Stimulated activated naive CD4-positive, alpha-beta T cell (primary cell): ENCODE measurements at places on chromosomes 2 and 18.
A peak's percentile ranks its signal among the peaks of the same experiment; 100 is the strongest.

DNA sequence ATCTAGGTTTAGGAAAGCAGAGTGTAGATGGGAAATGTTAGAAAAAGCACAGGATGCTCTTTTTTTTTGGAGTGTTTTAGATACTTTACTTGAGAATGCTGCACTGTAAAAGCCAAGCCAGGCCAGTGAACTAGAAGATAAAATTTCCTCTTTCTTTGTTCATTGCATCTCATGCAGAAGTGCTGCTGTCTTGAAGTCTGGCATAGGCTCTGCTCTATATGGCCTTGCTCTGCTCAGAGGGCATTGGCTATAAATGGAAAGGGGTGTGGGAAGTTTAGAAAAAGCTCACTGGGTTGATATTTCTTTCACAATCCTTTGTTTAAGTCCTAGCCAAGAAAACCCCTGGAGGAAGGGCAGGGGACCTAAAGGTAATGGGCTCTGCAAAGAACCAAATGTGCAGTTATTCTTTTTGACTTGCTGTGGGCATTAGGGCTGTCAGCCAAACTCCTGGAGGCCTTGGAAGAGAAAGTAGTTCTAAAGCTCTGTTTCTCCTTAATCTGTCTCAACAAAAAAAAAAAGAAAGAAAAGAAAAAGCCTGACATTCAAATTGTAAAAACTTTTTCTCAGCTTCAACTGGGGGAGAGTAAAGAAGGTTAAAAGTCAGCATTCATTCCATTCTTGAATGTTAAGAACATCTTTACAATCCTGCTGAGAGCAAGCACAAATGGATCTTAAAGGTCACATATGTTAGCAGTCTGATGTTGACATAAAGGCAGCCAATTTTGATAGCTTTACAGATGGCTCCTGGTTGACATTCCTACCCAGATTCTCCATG, 338.3 kb downstream of the GULP1 start:
- no peak for DNase-seq

GRCh38 chr2:8472545-8473323, 209.1 kb upstream of the ID2 start:
- DNase-seq = peak; percentile 9

GRCh38 chr2:134550566-134551164, 168.1 kb downstream of the TMEM163 start:
- no peak for DNase-seq

DNA sequence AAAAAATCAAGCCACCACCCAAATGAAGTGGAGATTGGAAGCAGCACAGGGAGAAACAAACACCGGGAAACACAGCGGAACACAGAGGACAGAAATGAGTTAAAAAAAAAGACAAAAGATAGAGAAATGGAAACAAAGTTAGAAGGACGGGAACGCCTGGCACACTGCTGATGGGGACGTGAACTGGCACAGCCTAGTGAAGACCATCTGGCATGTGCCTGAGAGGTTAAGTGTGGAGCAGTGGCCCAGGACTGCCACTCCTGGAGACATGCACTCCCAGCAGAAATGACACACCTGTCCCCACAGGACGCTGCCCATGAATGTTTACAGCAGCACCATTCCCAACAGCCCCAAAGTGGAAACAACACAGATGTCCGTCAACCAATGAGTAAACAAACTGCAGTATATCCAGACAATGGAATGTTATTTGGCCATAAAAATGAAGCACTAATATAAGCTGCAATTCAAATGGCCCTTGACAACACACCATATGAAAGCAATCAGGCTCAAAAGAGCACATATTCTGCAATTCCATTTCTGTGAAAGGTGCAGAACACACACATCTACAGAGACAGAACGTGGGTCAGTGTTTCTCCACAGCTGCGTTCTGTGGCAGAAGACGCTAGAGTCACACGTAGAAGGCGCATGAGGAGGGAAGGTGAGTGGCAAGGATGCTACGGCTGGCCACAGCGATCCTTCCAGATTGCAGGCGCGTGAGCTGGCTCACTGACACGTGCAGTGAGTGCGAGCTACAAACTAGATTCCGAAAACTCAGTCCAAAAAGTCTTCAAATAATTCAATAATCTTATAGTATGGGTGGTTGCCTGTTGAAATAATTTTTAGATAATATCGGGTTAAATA, 24.6 kb downstream of the THAP4 start:
- no peak for DNase-seq

GRCh38 chr2:153478289-153479261, at the start of gene RPRM:
Gene RPRM (minus strand): TSS chr2:153478762. CDS start chr2:153478565, 197 bp downstream.
- DNase-seq = peak; percentile 40

- DNase-seq = no peak
These were observed 170.6 kb upstream of the SERPINE2 start for GRCh38 chr2:224209555-224210285.

DNA sequence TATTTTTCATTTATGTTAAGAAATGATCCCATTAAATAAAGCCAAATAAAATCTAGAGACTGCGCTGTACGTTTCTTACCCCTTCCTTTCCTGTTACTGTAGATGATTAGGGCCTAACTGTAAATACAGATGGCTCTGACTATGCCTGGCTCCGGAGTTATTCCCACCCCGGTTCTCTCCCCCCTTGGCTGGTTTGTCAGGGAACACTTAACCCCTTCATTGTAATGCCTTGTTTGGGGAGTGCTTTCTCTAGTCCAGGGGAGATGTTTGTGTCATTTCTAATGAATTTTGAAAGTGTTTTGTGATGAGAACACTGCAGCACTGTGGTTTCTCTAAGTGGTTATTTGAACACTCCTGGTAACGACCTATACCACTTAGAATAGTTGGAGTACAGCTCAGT, 8.8 kb downstream of the UNC50 start:
- peak; percentile 47 for DNase-seq

DNA sequence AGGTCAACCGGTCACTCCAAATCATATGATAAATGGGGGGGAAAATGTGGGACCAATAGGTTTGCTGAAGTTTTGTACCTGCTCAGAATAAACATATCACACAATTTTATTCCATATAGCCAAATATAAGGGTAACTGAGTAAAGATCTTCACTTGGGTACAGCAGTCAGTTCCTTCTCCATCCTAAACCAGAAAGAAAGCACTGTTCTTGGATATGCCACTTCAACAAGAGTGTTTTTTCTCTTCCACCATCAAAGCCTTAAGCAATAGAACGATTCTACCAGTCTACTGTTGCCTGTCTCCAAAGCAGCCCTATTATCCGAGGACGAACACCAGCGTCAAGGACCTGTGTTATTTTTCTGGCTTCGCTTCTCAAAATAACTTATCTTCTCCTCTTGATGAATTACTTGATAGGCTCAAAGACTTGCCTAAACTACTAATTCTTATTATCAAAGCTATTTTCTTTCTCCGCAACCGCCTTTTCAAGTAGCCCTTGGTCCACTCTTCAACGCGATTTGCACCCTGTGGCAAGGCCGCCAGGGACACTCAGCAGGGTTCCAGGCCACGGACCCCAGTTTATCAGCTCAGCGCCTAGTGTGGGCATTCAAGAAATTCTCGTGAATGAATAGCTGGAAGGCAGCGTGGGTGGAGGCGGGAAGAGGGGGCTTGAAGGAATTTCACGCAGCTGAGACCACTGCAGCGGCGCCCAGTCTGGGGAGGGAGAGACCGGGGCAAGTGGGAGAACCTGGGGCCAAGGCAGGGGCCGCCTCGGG, 646 bp downstream of the ALS2 start:
- DNase-seq = no peak

GRCh38 chr2:160293391-160294091, 93.5 kb upstream of the ITGB6 start:
- no peak for DNase-seq

DNA sequence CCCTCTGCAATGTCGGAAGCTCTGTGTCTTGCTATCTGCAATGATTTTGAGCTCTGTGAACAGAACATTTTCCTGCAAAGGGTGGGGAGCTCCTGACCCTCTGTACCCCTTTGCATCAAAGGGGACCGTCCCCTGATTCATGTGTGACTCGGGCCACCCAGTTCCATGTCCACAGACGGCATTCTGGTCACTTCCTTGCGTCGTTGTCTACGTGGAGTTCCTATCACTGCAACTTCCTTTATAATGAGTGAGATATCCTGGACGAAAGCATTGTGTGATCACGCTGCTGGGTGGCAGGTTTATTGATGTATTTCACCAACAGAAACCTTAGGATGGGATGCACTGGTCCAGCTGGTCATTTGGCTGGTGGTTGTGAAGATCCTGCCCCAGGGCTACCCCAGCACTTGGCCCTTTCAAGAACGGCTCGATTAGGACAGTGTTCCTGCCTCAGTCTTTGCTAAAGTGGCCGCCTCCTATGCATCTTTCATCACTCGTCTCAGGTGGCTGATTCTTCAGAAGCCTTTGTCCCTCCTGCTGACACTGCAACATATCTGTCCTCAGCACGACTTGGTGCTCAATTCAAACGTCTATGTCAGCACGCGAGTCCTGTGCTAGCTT, 202.7 kb downstream of the ACKR3 start:
- DNase-seq = no peak

- no peak for DNase-seq
These were observed 12.3 kb downstream of the CTIF start for GRCh38 chr18:48551100-48551499.

- DNase-seq = no peak
These were observed 243.7 kb downstream of the TDRD15 start for GRCh38 chr2:21367421-21367820.

- DNase-seq = no peak
These were observed 82.2 kb upstream of the LTBP1 start for GRCh38 chr2:32864334-32865111.

DNA sequence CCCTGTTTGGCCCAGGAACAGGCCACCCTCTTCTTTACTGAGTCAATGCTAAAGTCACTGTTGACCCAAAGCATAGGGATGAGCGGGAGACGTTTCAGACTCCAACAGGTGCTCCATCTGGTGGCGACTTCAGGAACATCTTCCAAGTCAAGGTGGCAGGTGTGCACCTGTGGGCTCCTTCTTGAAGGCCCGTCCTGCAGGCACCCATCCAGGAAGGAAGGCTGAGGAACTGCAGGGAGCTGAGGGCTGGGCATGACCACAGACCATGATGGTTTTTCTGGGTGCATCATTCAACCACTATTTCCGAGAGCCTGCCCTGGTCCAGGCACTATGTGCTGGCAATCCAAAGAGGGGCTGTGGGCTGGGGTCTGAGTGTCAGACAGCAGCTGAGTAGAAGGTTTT, 142.8 kb downstream of the NDUFA10 start:
- peak; percentile 26 for DNase-seq

DNA sequence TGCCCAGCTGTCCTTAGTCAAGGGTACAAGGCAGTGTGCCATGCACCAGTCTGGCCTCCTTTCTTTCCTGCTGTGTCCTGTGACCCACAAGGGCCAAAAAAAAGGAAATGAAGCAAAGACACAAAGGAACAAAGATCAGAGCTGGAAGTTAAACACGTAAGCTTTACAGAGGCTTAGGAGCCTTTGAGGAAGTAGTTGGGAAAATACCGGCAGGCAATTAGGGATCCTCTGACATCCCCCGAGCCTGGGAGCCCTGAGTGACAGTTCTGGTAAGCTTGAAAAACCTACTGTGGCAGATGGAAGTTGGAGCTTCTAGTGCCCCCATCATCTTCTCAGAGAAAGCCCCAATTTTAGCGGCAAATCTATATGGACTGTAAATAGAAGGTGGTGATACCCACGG, 78.5 kb downstream of the SPRED2 start:
- no peak for DNase-seq

DNA sequence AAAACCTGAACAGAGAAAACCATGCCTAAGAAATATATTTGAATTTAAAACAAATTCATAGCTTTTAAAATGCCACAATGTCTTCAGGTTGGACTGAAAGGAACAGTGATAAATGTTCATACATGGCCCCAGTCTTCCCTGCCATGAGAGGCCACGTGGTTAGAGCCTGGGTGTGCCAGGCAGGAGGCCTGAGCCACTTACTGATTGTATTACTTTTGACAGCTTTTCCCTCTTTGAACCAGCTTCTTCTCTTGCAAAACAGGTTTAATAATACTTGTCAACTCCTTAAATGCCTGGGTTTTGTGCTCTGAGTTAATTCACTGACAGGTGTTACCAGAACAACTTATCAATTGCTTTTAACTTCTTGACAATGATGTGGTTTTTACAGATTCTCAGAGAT, 27.0 kb downstream of the RBKS start:
- no peak for DNase-seq

DNA sequence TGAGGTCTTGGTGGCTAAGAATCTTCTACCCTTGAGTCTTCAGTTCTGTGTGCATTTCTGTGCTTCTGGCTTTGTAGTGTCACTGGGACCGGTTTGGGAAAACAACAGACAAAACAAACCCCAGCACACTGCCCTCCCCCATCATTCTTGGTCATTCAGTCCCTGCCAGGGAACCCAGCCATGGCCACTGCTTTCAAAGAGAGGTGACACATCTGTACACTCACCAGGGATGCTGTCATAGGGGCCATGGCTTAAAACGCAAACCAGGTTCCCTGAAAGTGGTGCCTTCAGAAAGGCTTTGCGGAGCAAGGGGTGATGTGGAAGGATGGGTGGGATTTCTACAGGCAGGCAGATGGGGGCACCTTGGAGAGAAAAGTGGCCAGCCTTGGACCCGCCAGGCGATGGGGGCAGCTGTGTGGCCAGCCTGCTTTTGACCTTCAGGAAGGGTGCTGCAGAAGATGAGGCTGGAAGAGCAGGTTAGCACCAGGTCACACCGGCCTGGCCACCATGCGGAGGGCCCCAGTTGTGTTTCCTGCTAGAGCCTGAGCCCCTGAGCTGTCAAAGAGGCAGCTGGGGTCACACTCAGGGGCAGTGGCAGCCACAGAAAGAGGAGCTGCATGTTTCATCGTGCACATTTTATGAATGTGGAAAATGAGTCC, 101.3 kb downstream of the INHBB start:
- DNase-seq = no peak

DNA sequence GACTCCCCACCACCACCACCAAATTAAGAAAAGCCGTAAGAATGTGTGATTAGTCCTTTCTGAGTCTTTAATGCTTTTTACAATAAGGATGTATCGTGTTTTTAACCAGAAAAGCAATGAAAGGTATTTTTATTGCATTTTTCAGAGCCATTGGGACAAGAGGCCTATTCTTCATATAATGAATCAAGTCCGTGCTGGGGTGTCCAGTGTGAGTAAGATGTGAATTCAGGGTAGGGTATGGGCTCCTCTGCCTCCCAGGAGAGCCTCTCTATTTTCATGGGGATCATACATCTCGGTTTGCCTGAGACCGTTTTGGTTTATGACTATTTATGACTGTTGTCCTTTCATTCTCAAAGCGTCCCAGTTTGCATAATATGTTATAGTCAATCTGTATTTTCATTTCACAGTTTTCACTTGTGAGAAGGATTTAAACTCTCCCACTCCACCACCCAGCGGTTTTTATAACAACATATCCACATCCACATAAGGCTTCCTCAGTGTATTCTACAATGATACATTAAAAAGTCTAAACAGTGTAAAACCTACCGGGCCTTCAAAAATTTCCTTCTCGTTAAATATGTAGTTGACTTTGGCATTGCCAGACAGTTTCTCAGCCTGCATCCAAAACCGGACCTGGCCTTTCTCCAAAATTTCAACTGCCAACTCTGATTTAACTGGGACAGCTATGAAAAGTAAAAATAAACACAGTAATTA, 80.8 kb upstream of the LPIN2 start:
- DNase-seq = no peak

- no peak for DNase-seq
These were observed 579.5 kb downstream of the MBD2 start for GRCh38 chr18:53644799-53645471.
